Stimulated activated CD4-positive, alpha-beta T cell treated with anti-CD3 and anti-CD28 coated beads, Interleukin-1b, Interleukin-23, amount 100 ng/mL, for 1 hour (primary cell): ENCODE measurements at places on chromosomes 4 and X.
A peak's percentile ranks its signal among the peaks of the same experiment; 100 is the strongest.

DNA sequence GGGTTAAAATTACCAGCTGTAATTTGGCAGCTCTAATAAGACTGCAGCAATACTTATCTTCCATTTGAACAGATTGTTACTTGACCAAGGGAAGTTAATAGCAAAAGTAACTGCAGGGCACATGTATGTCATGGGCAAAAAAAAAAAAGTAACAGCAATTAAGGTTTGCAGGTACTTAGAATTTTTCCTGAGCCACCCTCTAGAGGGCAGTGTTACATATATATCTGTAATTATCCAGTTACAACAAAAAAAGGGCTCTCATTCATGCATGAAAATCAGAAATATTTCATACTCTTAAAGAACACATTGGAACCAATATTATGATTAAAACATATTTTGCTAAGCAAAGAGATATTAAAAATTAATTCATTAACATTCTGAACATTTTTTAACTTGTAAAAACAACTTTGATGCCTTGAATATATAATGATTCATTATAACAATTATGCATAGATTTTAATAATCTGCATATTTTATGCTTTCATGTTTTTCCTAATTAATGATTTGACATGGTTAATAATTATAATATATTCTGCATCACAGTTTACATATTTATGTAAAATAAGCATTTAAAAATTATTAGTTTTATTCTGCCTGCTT is 25.1 kb downstream of the XIAP start:
- no peak for DNase-seq

- DNase-seq: no peak
Measured at GRCh38 chr4:4542774-4543485, 1.1 kb upstream of the STX18 start.

GRCh38 chr4:87005690-87006425 is 71.0 kb downstream of the AFF1 start:
- no peak for DNase-seq

GRCh38 chr4:86035688-86036087 is 324.2 kb downstream of the MAPK10 start:
- no peak for DNase-seq

DNA sequence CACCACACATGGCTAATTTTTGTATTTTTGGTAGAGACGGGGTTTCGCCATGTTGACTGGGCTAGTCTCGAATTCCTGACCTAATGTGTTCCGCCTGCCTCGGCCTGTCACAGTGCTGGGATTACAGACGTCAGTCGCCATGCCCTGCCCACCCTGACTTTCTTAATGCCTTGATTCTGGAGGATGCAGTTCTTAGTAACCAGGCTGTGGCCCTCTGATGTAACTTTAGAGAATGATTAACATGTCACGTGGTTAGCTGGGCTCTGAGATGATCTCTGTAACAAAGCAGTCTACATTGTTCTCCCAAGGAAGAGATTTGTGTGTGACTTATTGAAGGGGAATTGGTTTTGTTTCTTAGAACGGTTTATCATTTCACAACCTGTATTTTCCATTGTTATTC is 30.6 kb downstream of the ANK2 start:
- DNase-seq: no peak

DNA sequence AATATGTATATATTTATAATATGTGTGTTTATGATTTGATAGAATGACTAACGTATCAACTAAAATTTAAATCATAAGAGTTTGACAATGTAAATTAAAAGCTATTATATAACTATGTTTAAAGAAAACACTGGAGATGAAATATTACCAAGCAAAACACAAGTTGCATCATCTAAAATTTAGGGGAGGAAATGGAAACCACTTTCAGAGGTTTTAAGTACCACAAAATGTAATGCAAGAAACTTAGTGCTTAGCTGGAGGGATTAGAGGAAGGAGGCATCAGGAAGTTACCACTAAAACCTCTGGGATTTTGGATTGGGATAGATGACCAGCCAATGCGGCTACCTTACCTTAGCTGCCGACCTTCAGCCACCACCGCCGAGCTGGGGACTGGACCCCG is 1192.1 kb upstream of the PRKX start:
- no peak for DNase-seq

DNA sequence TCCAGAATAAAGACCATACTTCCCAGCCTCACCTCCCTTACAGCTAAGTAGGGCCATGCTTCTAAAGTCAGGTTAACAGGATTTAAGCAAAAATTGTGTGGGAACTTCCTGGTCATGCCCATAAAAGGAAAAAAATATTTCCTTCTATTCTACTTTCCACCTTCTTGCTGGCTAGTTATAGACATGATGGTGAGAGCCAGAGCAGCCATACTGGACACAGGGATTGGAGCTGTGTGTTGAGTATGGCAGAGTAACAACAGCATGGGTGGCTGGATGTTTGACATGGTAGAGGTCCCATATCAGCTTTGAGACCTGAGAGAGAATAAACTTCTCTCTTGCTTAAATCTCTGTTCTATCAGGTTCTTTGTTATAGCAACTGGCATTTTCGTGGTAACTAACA is 15.1 kb upstream of the CBR4 start:
- DNase-seq: no peak

- no peak for DNase-seq
Measured at GRCh38 chrX:39516427-39516841, 581.3 kb downstream of the BCOR start.

- DNase-seq: no peak
Measured at GRCh38 chr4:126719852-126720251, 912.9 kb upstream of the INTU start.

DNA sequence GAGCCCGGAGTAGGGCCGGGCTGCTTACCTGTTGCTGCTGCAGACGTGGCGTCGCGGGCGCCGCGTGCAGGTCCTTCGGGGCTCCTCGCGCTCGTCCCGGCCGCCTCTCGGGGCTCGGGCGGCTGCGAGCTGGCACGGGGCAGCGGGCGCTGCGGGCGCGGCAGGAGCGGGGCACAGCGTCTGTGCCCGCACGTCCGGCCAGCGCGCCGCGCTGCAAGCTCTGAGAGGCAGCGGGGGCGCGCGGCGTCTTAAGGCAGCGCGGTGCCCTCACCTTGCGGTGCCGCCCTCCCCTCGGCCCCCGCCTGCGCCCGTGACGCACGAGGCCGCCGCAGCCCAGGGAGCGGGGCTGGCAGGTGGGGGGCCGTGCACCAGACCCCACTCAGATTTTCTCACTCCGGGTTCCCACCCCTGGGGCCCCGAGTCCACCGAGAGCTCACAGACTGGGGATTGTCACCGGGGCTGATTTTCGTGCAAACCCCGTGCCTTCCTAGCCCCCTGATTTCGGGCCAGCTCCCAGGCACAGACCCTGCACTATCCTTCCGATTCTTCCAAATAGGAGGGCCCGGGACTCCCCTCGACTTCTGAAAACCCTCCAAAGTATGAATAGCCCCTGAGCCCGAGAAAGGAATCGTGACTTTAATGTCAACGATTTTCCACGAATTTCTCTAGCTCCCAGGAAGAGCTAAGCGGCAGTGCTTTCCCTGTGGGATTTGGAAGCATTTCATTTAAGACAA is at the start of gene GPR101:
Gene GPR101 (minus strand): TSS at position 222 of the 734 bp plus-strand sequence. CDS start 2,321 bp downstream, outside the sequence.
- no peak for DNase-seq

- DNase-seq: no peak
Measured at GRCh38 chr4:141853091-141853764, 216.8 kb downstream of the IL15 start.

- no peak for DNase-seq
Measured at GRCh38 chr4:136558940-136559494, 973.3 kb downstream of the PCDH18 start.

- no peak for DNase-seq
Measured at GRCh38 chr4:59938166-59938565, 1262.0 kb upstream of the ADGRL3 start.

- DNase-seq: no peak
Measured at GRCh38 chr4:76997532-76997931, 48.0 kb downstream of the SEPTIN11 start.

- DNase-seq: no peak
Measured at GRCh38 chrX:150712619-150713018, 19.4 kb downstream of the MTMR1 start.

- no peak for DNase-seq
Measured at GRCh38 chrX:41009850-41010846, 75.1 kb upstream of the USP9X start.

DNA sequence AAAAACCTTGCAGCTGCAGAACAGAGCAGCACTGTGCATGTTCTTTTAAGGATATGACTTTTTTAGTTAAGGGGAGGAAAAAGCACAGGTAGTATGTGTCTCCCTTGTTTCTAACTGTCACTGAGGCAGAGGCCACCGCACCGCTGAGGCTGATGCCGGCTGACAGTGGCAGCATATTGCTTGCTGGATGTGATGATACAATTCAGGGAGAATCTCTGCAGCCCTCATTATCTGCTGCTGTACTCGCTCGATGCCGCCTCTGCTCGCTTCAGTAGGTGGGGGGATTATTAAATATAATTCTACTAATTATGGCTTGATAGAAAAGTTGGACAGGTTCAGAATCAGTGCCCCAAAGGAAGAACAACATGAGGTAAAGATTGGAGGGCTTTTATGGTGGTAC is 378.8 kb upstream of the NOCT start:
- no peak for DNase-seq

GRCh38 chrX:31316340-31316991 is 244.6 kb upstream of the FTHL17 start:
- no peak for DNase-seq

- DNase-seq: no peak
Measured at GRCh38 chr4:163858515-163858914, 364.0 kb downstream of the TMA16 start.

GRCh38 chr4:82891707-82892466 is 934 bp upstream of the SEC31A start:
- DNase-seq: no peak

- DNase-seq: no peak
Measured at GRCh38 chr4:138392751-138393308, 150.7 kb upstream of the SLC7A11 start.

DNA sequence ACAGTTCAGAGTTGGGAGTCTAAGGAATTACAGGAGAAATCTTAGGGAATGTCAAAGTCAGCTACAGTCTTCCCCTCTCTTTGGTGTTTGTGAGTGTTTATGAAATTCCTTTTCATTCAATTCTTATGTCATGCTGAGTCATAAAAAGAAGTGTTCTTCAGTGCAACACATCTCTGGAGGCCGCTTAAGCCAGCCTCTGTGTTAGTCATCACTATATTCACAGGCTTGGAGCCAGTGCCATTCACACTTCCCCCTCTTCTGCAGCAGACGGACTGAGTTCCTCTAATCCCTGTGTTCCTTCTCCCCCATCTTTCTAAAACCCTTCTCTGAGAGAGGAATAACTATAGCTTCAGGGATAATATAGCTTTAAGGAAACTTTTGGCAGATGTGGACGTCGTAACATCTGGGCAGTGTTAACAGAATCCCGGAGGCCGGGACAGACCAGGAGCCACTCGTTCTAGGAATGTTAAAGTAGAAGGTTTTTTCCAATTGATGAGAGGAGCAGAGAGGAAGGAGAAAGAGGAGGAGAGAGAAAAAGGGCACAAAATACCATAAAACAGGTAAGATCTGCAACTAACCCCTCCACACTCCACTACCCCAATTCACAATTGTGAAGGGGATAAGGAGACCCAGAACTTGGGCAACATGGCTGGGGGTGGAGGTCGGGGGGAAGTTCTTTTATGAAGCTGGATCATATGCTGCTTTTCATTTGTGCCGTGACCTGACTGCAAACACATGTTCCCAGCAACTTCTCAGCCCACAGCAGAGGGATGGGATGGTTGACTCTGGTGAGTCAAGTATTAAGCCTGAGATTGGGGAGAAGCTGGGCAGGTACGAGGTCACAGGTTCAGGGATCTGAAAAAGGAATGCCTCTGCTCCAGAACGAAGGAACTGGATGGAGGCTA is at the start of gene SRPX2:
Gene SRPX2 (plus strand): TSS at position 244 of the 905 bp plus-strand sequence. CDS start 2,124 bp downstream, outside the sequence.
- DNase-seq: no peak

GRCh38 chrX:110267874-110268273 is 50.0 kb downstream of the AMMECR1 start:
- no peak for DNase-seq

GRCh38 chr4:52288212-52288855 is 237.2 kb downstream of the SPATA18 start:
- no peak for DNase-seq

GRCh38 chr4:73856518-73856917 is 3.4 kb downstream of the PF4V1 start:
- DNase-seq: no peak

DNA sequence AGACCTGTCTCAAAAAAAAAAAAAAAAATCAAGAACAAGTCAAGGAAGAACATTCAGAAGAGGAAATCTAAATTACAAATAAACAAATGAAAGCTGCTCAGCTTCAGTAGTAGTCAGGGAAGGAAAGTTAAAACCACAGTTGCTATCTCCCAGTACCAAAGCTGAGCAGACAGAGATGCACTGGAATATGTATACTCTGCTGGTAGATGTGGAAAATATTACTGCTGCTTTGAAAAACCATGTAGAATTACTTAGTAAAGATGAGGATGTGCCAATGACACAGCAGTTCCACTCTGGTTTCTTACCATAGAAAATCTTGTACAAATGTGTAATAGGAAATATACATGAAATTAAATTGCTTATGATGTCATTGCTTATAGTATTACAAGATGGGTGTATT is 25.1 kb upstream of the PRKX start:
- DNase-seq: no peak

GRCh38 chr4:16110661-16111290 is 27.0 kb upstream of the PROM1 start:
- no peak for DNase-seq

- no peak for DNase-seq
Measured at GRCh38 chr4:4762909-4763821, 96.3 kb upstream of the MSX1 start.

DNA sequence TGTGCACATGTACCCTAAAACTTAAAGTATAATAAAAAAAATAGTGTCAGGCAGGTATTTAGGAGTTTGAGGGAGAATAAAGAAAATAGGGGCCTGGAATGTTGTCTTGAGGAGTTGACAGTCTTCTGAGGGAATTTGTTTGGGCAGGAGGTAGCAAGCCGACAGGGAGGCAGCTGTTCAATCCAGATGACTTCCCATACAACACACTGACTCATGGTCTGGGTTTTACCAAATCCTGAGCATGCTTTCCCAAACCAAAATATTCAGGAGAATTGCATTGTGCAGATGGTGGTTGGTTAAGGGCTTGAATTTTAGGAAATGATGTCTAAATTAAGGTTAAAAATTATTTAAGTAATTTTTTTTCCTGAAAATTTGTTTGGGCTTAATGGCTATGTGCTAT is 430.0 kb downstream of the INPP4B start:
- no peak for DNase-seq

DNA sequence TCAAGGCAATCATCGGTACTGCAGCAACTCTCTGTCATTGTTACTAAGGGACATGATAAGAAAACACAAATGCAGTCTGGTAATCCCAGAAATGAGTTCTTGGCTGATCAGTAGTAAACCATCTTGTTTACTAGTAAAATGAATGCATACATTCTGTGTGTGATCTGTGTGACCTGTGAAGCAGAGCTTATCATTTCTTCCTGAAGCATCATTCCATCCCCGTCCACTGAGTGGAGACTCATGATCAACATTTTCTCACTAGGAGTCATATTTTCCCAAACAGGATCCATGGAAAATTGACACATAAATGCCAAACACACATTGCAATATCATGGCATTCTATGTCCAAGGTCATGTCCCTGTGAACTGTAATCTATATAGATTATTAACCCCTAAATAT is 226.1 kb downstream of the ANKRD50 start:
- DNase-seq: no peak

GRCh38 chr4:139556071-139556723 is at the start of gene SETD7:
Gene SETD7, minus strand, starts transcription at chr4:139556219. Its CDS starts 82 bp downstream, at chr4:139556137.
- DNase-seq: peak; percentile 25

GRCh38 chrX:136162827-136163570 is 15.7 kb downstream of the FHL1 start:
- no peak for DNase-seq
